Psoas muscle (tissue), 8 donors: ENCODE measurements at places on chromosomes 6 and 20.

DNA sequence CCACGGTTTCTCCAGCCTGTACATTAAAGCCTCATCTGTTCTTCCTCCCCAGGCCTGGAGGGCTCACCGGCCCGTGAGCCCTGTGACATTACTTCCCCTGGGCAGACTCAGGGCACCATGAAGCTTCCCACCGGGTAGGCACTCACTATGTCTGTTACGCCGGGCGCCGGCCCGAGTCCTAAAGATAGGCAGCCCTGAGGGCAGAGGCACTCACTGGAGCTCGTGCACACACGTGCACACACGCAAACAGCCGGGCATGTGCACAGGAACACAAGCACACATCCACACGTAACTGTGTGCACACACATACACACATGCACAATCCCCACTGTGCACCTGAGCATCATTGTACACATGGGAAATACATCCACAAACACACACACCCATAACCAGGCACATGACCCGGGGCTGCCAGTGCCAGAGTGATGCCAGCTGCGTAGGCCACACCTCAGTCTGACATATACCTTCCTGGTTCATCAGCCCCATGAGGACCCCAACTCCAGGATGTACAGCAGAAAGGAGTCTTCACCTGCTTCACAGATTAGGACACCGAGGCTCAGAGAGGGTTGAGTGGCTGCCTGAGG, 83.7 kb downstream of the YTHDF1 start:
- DNase-seq: no peak

DNA sequence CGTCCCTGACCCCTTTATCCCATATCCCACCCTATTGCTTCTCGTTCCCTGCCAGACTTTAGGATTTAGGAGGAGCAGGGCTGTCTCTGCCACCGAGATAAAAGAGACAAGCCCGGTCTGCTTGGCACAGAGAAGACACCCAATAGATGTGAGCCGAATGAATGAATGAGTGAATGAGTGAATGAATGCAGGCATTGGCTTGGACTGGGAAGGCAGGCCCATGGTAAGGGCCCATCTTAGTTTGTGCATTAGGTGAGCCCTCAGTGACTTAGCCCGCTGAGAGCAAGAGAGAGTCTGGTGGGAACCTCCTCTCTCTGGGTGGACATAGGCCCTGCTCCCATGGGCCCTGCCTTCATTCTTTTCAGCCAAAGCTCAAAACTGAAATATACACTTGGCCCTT, 879 bp upstream of the BPIFB6 start:
- DNase-seq: no peak

DNA sequence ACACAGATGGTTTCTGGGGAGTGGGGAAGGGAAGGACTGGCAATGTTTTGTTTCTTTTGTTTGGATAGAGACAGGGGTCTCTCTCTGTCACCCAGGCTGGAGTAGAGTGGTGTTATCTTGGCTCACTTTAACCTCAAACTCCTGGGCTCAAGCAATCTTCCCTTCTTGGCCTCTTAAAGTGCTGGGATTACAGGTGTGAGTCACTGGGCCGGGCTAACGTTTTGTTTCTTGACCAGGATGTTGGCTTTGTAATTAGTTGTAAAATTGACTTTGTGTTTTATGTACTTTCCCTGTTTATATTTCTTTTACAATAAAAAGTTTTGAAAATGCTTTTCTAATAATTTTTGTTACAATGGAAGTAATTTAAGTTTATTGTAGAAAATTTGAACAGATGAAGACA, 10.9 kb downstream of the SPATS1 start:
- DNase-seq: no peak

GRCh38 chr6:34246563-34247391, 2.0 kb downstream of the SMIM29 start:
- no peak for DNase-seq

- peak; percentile 66 for DNase-seq
These were observed 3.9 kb downstream of the PLCG1 start for GRCh38 chr20:41141153-41141815.

- no peak for DNase-seq
These were observed 6.8 kb upstream of the KIAA1755 start for GRCh38 chr20:38267296-38267695.

DNA sequence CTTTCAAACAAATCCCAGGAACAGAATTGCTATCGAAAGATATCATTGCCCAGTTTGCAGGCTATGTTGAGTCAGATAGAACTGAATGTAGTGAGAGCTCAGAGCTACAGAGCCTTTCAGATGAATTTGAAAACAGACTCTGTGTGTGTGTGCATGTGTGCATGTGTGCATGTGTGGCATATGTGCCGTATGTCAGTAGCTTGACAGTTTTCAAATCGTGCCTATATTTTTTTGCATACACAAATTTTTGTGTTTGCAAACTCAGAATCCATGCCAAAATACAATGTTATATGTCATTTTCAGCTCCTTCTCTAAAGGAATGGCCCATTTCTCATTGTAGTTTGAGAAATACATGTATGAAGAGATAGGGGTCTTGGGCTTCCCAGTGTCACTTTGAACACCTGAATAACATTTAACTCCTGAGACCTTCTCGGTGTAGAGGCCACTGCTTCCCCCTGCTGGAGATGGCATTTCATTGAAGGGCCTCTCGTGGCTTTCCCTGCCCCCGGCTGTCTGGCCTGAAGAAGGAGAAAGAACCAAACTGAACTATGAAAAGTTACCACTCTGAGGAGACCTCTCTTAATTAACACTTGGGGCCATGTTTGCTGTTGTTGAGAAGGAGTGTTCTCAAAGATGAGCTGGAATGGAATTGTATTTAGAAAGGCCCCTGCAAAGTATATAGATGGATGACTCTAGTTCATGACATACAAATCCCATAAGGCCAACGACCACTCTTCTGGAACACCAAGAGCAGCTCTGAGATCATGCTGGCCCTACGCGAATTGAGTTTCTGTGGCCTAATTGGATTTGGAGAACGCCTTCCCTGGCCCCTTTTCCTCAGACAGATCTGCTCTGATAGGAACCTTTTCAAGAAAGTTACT, 58.7 kb downstream of the VAPB start:
- DNase-seq: no peak

DNA sequence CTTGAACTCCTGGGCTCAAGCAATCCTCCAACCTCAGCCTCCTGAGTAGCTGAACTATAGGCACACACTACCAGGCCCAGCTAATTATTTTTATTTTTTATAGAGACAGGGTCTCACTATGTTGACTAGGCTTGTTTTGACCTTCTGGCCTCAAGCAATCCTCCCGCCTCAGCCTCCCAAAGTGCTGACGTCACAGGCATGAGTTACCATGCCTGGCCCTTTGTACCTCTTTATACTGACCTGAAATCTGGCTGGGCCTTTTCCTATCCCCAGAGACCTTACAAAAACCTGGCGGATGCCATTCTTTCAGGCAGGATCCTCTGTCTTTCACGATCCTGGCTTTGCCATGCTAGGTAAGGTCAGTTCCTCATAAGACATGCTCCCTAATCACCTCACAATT, 11.5 kb downstream of the WFDC3 start:
- no peak for DNase-seq

DNA sequence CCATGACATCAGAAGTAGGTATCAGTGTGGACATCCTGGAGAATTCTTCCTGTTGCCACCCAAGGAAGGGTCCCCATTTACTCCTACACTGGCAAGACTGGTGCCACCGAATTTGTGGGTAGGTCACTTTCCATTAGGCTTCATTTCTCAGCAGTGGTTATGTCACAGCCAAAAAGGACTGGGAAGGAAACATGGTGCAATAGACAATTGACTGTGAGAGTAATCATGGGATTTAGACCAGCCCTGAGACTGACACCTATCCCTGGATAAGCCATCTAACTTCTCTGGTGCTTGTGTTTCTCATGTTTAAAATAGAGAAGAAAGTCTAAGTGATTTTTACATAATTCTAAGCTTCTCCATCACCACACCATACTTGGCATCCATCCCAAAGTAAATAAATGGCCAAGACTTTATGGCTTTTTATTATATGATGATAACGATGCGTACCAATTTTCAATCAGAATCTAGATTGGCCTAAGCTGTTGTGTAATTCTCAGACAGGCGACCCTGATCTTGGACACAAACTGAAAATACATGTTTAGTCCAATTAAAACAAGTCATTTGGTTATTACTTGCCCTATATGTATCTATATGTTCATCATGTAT, 10.2 kb downstream of the SMPDL3A start:
- DNase-seq: no peak

- DNase-seq: no peak
These were observed 405.7 kb downstream of the KIF16B start for GRCh38 chr20:16167423-16168130.

DNA sequence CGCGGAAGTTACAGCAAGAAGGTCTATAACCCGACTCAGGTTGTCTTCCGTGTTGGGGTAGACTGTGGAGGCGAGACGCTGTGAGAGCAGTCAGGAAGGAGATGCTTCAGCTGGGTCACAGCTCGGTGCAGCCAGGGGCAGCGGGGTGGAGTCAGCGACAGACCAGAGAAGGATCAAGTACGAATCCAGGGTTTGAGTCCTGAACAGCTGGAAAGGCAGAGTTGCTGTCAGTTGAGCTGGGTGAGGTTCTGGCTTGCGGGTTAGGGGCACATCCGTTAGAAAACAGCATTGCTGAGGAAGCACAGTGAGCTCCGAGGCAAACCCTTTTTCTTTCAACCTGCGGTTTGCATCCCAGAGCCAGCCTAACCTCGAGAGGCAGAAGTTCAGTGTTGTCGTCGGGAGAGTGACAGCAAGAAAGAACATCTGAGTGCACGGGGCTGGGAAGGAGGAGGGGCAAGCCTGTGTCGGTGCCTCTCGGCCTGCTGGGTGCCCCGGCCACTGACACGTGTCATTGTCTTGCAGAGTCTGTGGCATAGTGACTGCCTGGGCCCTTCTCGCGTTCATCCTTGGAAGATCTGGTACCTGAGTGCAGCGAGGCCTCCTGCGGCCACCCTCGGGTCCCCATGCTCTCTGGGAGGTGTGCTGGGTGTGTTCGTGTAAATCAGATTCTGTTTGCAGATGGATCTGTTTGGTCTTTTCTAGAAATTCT, 20.0 kb downstream of the PNLDC1 start:
- DNase-seq: no peak

DNA sequence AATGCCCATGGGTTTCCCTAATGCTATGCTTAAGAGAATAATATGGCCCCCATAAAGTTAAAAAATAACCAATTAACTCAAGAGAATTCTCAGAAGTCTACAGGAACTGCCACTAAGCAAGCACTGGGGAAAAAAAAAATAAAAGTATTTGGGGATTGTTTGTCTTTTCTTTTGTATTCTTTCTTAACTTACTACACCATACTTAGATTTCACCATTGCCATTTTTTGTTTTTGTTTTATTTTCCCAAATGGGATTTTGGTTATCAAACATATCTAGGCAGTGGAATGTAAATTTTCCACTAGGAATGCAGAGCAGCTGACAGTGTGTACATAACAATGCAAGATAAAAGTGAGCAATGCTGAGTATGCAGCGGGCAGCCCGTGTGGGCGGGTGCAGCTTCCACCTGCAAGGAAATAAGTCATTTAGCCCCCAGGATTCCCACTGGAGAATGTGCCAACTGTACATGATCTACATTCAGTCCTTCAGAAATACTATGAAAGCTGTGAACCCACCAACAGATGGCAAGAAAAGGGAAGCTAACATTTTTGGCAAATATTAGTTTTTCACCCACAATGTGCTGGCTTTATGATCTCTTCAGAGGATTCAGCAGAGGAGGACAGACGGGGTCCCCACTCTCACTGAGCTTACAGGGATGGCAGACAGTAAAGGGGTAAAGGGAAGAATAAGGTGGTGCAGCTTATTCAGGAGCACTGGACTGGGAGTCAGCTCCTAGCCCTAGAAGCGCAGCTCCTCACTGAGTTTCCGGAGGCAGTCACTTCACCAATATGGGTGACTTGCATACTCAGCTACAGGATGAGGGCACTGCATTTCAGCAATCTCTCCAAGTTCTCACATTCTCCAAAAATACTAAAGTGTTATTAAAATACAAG, 44.4 kb downstream of the DCDC2 start:
- DNase-seq: no peak

DNA sequence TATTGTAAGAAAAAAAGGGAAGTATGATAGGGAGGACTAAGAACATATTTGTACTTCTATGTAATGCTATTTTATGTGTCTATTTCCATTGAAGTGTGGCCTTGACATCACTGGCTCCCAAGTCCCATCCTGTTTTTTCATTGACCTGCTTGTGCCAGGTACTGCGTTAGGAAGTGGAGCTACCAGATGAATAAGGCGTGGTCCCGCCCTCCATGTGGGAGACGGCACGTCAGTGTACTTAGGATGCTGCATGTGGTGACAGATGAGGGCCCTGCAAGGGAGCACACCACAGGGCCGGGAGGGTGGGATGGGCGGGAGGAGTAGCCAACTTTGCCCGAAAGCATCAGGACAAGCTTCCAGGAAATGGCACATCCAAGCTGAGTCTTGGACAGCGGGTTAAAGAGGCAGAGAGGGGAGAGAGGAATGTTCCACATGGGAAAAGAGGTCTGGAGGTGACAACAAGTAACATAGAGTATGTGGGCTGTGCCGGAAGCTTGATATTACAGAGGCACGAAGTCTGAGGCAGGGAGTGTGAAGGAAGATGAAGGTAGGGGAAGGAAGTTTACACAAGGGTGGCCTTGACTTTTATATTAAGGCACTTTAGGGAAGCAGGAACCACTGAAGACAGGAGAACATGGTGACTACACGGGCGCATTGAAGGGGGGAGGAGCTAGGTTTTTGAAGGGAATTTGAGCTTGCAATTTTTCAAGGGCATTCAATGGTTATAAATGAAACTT, 140.6 kb downstream of the MTHFD1L start:
- DNase-seq: no peak

DNA sequence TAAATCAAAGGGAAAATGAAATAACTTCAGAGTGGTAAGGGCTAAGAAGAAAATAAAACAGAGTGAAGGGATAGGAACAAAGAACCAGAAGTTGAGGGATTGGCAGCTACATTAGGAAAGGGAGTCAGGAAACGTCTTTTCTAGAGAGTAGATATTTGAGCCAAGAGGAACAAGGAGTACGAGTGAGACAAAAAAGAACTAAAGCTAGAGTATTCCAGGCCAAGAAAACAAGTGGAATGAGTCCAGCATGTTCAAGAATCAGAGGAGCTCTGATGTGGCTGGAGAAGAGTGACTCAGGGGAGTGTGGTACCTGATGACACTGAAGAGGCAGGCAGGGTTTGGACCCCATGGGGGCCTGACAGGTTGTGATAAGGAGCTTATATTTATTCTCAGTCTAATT, 66.3 kb downstream of the CEP162 start:
- DNase-seq: no peak
